ENCODE measurements at places on chromosomes 2 and 18.

DNA sequence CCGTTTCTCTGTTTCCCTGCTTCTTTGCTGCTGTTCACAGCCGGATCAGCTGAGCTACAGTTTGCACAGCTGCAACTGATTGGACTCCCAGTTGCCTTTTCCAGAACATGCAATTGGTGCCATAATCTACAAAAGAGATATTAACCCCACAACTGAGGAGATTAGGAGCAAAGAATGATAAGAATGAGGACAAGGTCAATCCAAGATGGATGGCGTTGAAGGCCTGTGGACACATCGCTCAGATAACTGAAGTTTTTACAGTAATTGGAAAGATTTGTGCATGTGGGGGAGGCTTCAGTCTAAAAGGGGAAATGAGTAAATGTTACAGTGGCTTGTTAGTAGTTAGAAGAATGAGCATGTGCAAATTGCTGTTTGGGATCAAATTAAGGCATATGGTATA, 263.2 kb downstream of the TGIF1 start:
- no peaks in the 10 kb centered on the region for H3K27me3 ChIP-seq
- H3K27ac ChIP-seq = no peak overlapping the region
- H3K4me1 ChIP-seq = no peaks in the 10 kb centered on the region
- DNase-seq = no peak
- no peak overlapping the region for H3K4me3 ChIP-seq

- H3K27me3 ChIP-seq = no peaks in the 10 kb centered on the region
- no peaks in the 10 kb centered on the region for H3K36me3 ChIP-seq
- no peak overlapping the region for H3K4me3 ChIP-seq
- H3K27ac ChIP-seq = no peak overlapping the region
- H3K4me1 ChIP-seq = no peaks in the 10 kb centered on the region
- no peak for DNase-seq
Measured at GRCh38 chr2:127155028-127155581, 48.2 kb upstream of the BIN1 start.

- DNase-seq = no peak
- no peak overlapping the region for H3K27ac ChIP-seq
- H3K4me3 ChIP-seq = no peak overlapping the region
- no peaks in the 10 kb centered on the region for H3K4me1 ChIP-seq
- H3K36me3 ChIP-seq = no peaks in the 10 kb centered on the region
Measured at GRCh38 chr2:180048251-180048650, 41.2 kb upstream of the CWC22 start.

DNA sequence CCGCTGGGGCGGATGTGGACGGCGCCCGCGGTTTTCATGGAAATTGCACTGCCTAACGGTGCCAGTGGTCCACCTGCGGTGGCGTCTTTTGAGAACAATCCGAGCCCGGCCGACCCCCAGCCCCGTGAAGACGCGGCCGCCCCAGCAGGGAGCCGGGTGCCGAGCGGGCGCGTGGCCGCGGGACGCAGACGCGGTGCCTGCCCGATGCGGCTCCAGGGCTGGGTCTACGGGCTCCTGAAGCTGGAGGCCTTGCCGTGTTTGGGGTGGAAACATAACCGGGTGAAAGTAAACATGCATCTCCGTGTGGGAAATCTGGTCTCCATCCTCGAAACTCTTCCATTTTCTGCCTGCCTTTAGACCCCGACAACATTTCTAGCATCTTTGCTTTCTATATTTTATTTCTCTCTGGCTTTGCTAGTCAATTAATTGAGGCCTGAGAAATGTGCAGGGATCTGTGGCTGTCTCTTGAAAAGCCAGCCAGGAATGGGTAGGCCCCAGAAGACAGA, 572 bp downstream of the INPP4A start:
- H3K4me3 ChIP-seq = peak overlapping the region; percentile 82
- peak overlapping the region; percentile 93 for H3K27ac ChIP-seq
- peaks cover 13% of the 10 kb centered on the region for H3K4me1 ChIP-seq
- no peaks in the 10 kb centered on the region for H3K27me3 ChIP-seq

GRCh38 chr18:832085-832681, 20.1 kb upstream of the YES1 start:
- H3K27ac ChIP-seq = no peak overlapping the region
- H3K4me3 ChIP-seq = no peak overlapping the region
- DNase-seq = peak; percentile 93
- no peaks in the 10 kb centered on the region for H3K27me3 ChIP-seq

DNA sequence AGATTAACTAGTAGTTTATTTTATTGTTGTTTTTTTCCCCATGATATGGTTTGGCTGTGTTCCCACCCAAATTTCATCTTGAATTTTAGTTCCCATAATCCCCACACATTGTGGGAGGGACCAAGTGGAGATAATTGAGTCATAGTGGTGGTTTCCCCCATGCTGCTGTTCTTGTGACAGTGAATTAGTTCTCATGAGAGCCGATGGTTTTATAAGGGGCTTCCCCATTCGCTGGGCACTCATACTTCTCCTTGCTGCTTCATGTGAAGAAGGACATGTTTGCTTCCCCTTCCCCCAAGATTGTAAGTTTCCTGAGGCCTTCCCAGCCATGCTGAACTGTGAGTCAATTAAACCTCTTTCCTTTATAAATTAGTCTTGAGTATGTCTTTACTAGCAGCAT, 36.5 kb downstream of the GALNT14 start:
- no peaks in the 10 kb centered on the region for H3K27me3 ChIP-seq
- no peaks in the 10 kb centered on the region for H3K36me3 ChIP-seq
- no peak overlapping the region for H3K4me3 ChIP-seq
- H3K27ac ChIP-seq = no peak overlapping the region
